ENCODE measurements at places on chromosomes 12 and 14. TPM values are rescaled to one million over a fixed set of nuclear protein-coding genes. Genes with fewer than 3 reads are reported as not detected.

Gene KRT5
- not detected for total RNA-seq

Gene TAS2R31
- 3.5 TPM for total RNA-seq

Gene KIF5A
- 2.2 TPM for total RNA-seq

Gene KRT1
- 0.51 TPM for total RNA-seq

Gene PLCZ1
- total RNA-seq: not detected

Gene KRT72
- 1.6 TPM for total RNA-seq

Gene C12orf60
- 1.8 TPM for total RNA-seq

Gene ERG28
- total RNA-seq: 20.2 TPM

Gene MMP14
- total RNA-seq: 3.2 TPM

Gene FICD
- 12.1 TPM for total RNA-seq

Gene RNASE3
- total RNA-seq: not detected

Gene RFX4
- total RNA-seq: not detected

Gene C12orf50
- total RNA-seq: 0.12 TPM

Gene DDN
- total RNA-seq: 0.29 TPM

Gene COCH
- total RNA-seq: 0.51 TPM

Gene RIC8B
- total RNA-seq: 15.9 TPM

Gene KRT74
- total RNA-seq: not detected
